ENCODE measurements at places on chromosomes 3 and 15.

DNA sequence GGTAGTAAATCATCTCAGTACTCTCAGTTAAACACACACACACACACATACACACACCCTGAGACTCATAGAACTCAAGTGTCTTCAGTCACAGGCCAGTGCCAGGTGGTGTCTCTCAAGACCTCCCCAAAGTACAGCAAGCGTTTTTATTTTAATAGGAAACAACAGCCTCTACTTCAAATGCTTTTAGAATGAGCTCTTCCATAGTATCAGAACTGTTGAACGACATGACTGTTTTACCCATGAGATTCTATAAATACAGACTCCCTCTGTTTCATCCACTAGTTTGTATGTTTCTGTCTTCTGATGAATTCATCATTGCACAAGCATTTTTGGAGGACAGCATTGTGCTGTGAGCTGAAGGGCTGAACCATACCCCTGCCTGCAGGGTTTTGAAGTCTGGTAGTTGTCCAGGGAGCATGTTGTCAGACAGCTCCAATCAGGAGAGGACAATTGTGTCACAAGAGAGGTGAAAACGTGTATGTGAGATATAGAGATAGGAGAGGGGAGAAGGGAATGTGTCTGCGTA is 201.0 kb upstream of the BCL6 start:
- peak; percentile 82 for DNase-seq

DNA sequence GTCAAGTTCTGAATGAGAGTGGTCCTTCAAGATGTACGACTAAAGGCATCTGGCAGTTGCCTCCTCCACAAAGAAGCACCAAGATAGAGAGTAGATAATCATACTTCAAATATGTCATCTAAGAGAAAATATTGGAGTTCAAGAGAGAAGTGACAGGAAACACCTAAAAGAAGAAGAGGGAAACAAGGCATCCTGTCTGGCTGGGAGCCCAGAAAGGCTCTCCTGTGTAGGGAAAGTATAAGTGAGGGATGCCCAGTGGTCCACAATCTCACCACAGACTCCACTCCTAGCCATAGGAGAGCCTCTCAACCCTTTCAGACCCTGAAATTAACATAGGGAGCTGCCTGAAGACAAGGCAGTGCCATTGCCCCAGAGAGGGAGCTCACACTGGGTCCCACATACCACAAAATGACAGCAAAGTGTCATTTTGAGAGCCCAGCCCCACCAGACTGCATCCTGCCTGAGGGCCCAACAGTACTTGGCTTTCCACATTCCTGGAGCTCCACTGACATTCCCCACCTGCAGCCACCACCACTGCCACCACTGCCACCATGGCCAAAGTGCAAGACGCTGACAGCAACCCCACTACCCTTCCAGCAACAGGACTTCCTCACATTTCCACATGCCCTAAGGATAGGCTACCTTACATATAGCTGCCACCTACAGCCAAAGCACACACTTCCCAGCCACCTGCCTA is 210.6 kb downstream of the ATP8B4 start:
- no peak for DNase-seq

DNA sequence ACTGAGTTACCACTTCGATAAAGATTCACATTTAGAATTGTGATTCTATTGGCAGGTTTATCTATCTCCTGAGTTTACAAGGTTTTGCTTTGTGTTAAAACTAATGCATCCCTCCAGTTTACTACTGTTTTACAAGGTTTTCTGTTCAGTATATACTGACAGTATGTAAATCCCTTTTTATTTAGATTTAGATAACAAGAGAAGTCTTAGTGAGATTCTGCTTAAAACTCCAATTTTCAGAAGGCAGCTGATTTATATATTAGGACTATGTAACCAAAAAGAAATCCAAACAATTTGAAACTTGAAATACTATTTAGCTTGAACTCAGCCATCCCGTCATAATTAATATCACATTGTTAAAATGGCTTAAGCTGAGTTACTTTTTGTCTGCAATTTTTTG is 619.2 kb downstream of the NAALADL2 start:
- DNase-seq = no peak

- peak; percentile 96 for DNase-seq
Observed at GRCh38 chr15:93359425-93360131, 270.6 kb upstream of the RGMA start.

DNA sequence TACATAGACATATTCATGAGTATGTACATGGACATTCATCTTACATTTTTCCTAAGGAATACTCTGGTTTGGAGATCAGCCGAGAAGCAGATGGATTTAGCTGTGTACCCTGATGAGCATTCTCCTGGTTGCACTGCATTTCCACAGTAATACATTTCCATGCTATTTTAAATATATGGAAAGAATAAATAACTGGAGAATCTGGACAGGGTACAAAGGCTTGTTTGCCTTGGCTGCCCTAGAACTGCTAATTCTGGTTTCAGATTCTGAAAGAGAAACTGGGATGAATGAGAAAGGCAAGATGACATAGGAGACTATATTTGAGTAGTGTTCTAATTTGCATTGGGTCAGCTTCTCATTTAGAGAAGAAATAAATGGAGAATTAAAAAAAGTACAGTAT is 190.8 kb upstream of the FAM3D start:
- DNase-seq = no peak

DNA sequence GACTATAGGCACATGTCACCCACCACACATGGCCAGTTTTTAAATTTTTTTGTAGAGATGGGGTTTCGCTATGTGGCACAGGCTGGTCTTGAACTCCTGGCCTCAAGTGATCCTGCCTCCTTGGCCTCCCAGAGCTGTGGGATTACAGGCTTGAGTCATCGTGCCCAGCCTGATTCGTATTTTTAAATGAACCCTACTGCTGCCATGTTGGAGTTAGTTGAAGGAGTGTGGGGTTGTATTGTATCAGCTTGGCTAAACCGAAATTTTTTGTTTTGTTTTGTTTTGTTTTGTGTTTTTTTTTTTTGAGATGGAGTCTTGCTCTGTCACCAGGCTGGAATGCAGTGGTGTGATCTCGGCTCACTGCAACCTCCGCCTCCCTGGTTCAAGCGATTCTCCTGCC is 11.8 kb upstream of the ZNF770 start:
- no peak for DNase-seq

DNA sequence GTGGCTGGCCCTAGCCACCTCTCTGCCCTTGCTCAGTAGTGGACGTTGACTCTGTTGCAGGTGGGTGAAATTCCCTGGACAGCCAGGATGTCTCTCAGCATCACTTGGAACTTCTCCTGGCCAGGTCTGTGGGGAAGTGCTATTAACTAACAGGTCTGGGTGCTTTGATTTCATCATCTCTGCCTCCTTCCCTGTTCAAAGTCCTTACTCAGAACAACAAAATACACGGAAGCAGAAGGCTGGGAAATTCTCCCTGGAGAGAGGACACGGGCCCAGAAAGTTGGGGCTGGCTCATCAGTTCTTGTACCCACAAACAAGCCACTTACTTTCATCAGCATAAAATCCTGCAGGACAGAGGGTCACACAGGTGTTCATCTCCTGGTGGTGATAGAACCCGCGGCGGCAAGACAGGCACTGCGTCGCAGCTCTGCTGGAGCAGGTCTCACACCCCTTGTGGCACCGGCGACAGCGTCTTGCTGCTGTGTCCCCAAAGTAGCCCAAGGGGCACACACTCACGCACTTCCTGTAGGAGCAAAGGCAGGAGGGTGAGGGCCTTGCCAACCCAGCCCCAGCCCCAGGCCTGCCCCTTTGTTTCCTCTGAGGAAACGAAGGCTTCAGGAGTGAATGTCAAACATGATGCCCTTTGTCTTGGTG is 29.6 kb upstream of the SNRPA1 start:
- DNase-seq = no peak

GRCh38 chr15:74913041-74913440 is 6.4 kb upstream of the FAM219B start:
- no peak for DNase-seq

All from fibroblast of skin of back (primary cell).